ENCODE measurements at places on chromosomes 1 and 21. TPM values are rescaled to one million over a fixed set of nuclear protein-coding genes. Genes with fewer than 3 reads are reported as not detected.

LRRC3 gene
- total RNA-seq: 0.26 TPM

RNF223 gene
- total RNA-seq: not detected

TIE1 gene
- total RNA-seq: not detected

IFI44L gene
- total RNA-seq: 2.1 TPM

OR2L2 gene
- total RNA-seq: under 0.01 TPM

FAM110D gene
- total RNA-seq: not detected

ACTN2 gene
- under 0.01 TPM for total RNA-seq

PLEKHN1 gene
- under 0.01 TPM for total RNA-seq

CDK18 gene
- total RNA-seq: 1.5 TPM

SH2D5 gene
- total RNA-seq: 2.3 TPM

ZNF672 gene
- total RNA-seq: 15.5 TPM

KIAA0040 gene
- under 0.01 TPM for total RNA-seq

DNA sequence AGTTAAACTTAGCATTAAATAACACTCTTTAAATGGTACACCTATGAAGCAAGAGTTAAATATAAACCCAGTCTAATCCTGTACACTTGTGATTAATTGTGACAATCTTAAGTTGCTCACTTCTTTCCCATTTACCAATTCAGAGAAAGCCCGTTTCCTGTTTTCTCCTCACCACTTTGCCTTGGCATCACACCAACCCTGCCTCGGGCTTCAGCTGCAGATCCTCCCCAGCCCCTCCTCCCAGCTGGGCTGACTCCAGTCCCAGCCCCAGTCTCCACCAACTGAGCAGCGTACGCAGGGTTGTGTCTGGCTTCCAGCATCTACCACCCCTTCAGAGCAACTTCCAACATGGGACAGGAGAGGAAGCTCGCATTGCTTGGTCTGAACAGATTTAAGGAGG, 4.1 kb downstream of the PYCR2 start:
- no peak overlapping the region for H3K4me3 ChIP-seq
- no peaks in the 10 kb centered on the region for H3K27me3 ChIP-seq
- H3K36me3 ChIP-seq: peaks cover 16% of the 10 kb centered on the region

DNA sequence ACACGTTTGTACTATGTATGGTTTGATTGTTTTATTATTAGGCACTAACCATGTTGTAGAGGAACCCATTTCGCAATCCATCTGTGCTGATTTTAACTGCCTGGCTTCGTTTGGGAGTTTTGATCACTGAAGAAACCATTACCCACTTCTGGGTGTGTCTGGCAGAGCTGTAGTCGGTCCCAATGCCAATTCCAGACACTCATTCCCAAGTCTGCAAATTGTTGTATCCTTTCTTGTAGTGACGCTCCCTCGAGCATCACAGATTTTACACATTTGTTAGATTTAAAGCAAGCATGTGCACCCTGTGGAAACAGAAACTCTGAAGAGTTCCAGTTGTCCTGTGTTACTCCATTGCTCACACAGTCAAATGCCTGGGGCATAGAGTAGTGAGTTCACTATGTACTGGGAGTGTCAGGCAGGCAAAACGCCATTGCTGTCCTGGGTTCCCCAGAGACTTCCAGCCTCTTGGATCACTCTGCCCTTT, 31.0 kb upstream of the EFCAB14 start:
- no peak for DNase-seq
- no peak overlapping the region for H3K27ac ChIP-seq
- no peak overlapping the region for H3K4me3 ChIP-seq
- no peaks in the 10 kb centered on the region for H3K4me1 ChIP-seq

- H3K27me3 ChIP-seq: no peaks in the 10 kb centered on the region
- H3K4me1 ChIP-seq: peaks cover 3% of the 10 kb centered on the region
- H3K27ac ChIP-seq: no peak overlapping the region
These were observed 4.3 kb upstream of the DPYD start for GRCh38 chr1:97925151-97925550.

- H3K4me1 ChIP-seq: no peaks in the 10 kb centered on the region
- H3K4me3 ChIP-seq: no peak overlapping the region
- H3K27me3 ChIP-seq: no peaks in the 10 kb centered on the region
- H3K27ac ChIP-seq: no peak overlapping the region
- peak; percentile 89 for DNase-seq
- H3K36me3 ChIP-seq: no peaks in the 10 kb centered on the region
These were observed 502.3 kb downstream of the NUF2 start for GRCh38 chr1:163824006-163824405.

DNA sequence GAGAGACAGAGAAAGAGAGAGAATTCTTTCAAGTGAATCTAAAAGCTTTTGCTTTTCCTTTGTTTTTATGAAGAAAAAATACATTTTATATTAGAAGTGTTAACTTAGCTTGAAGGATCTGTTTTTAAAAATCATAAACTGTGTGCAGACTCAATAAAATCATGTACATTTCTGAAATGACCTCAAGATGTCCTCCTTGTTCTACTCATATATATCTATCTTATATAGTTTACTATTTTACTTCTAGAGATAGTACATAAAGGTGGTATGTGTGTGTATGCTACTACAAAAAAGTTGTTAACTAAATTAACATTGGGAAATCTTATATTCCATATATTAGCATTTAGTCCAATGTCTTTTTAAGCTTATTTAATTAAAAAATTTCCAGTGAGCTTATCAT, 117.6 kb downstream of the PTPRC start:
- no peak overlapping the region for H3K27ac ChIP-seq
- H3K4me1 ChIP-seq: no peaks in the 10 kb centered on the region
- H3K27me3 ChIP-seq: no peaks in the 10 kb centered on the region
- H3K4me3 ChIP-seq: no peak overlapping the region

DNA sequence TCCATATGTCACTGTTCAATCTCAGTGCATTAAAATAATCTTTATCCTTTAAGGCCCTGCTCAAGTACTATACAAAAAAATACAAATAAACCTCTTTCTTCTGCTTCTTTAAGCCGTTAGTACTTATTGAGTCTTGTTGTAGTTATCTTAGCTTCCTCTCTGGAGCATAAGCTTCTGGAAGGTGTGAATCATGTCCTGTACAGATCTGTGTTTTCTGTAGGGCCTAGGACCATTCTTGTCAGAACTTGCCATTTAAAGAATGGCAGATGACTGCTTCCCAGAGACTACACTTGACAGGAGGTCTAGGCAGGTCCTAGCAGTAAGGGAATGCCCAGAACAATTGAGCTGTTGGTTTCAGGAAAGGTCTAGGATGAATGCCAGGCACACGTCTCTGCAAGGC, 12.9 kb downstream of the NEK7 start:
- DNase-seq: peak; percentile 30
- no peaks in the 10 kb centered on the region for H3K4me1 ChIP-seq
- no peak overlapping the region for H3K27ac ChIP-seq
- H3K4me3 ChIP-seq: no peak overlapping the region

- H3K27me3 ChIP-seq: no peaks in the 10 kb centered on the region
- H3K36me3 ChIP-seq: no peaks in the 10 kb centered on the region
- no peaks in the 10 kb centered on the region for H3K4me1 ChIP-seq
- no peak overlapping the region for H3K27ac ChIP-seq
These were observed 24.4 kb downstream of the CD55 start for GRCh38 chr1:207345644-207346477.

DNA sequence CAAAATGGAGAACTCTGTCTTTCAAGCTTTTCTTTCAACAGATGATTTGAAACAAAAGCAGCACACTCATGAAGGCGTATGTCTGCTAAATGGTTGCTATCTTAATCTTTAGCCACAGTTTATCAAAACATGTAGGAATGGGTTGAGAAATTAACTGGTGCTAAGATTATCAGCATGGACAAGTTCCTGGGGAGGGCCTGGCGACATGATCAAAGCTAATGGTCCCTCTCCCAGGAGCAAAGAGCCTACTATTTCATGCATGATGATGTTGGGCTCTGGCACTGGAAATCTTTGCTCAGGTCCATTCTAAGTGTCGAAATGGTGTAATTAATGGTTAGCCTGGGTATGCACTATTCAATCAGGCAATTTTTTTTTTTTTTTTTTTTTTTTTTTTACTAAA, 91.7 kb downstream of the SLC45A1 start:
- H3K4me1 ChIP-seq: peaks cover 53% of the 10 kb centered on the region
- peak overlapping the region; percentile 85 for H3K27ac ChIP-seq
- no peak overlapping the region for H3K4me3 ChIP-seq
- H3K27me3 ChIP-seq: no peaks in the 10 kb centered on the region
- DNase-seq: no peak

DNA sequence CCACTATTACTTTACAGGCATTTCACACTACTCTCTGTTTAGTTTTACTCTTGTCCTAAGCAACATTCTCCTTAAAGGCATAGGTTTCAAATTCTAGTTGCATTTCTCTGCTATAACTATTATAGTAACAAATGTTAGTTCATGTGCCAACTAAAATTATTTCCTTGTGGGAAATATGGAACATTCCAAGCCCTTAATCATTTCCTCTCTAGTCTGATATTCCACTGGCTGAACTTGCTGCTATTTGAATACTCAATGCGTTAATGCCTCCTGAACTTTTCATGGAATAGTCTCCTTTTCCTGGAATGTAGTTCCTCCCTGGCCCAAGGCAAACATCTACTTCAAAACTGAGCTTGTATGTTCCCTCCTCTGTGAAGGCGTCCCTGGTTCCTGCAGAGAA, 19.3 kb upstream of the TBX19 start:
- no peak overlapping the region for H3K27ac ChIP-seq
- H3K27me3 ChIP-seq: no peaks in the 10 kb centered on the region
- peak; percentile 43 for DNase-seq
- peaks cover 2% of the 10 kb centered on the region for H3K4me1 ChIP-seq
- no peaks in the 10 kb centered on the region for H3K36me3 ChIP-seq
- H3K4me3 ChIP-seq: no peak overlapping the region

- peaks cover 4% of the 10 kb centered on the region for H3K4me1 ChIP-seq
- DNase-seq: peak; percentile 79
- peak overlapping the region; percentile 16 for H3K27ac ChIP-seq
- H3K4me3 ChIP-seq: no peak overlapping the region
- H3K27me3 ChIP-seq: no peaks in the 10 kb centered on the region
- H3K36me3 ChIP-seq: peaks cover 4% of the 10 kb centered on the region
These were observed 75.8 kb downstream of the FOXJ3 start for GRCh38 chr1:42259059-42259738.

GRCh38 chr1:202798260-202798659, 10.0 kb downstream of the KDM5B start:
- no peak for DNase-seq
- no peak overlapping the region for H3K27ac ChIP-seq
- H3K36me3 ChIP-seq: no peaks in the 10 kb centered on the region
- no peak overlapping the region for H3K4me3 ChIP-seq

GRCh38 chr1:163824490-163824889, 502.7 kb downstream of the NUF2 start:
- H3K4me3 ChIP-seq: no peak overlapping the region
- H3K27me3 ChIP-seq: no peaks in the 10 kb centered on the region
- H3K27ac ChIP-seq: no peak overlapping the region
- no peaks in the 10 kb centered on the region for H3K36me3 ChIP-seq

DNA sequence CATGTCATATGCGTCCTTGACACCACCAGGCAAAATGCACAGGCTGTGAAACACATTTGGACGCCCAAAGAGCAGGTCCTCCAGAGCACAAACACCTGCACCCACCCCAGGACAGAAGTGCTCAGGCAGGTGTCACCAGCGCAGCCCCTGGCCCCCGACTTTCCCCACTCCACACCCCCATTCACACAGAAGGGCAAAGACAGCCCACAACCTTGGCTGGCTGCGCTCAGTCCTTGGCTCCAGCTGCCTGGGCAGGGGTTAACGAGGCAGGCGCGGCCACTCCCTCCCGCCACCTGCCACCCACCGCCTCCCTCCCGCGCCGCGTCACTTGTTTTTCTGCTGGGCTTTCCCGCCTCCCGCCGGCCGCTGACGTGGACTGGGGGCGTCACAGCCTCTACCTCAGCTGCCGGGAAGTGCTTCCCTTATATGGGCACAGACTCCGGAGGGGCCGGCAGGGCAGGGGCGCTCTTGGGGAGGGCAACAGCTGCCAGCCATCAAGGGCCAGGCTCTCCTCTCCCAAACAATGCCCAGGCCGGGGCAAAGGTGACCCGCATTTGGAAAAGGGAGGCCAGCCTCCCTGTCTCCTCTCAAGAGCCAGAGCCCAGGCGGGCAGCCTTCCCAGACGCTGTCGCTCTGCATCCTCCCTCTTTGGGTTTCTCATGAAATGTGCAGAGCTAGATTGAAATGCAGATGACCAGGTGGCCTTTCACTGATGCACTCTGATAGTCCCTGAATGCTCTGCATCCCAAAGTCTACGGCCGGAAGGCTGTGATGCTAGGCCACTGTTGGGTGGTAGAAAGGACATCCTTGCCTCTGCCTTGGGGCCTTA, 14.8 kb upstream of the BTG2 start:
- H3K4me3 ChIP-seq: peak overlapping the region; percentile 14
- no peak overlapping the region for H3K27ac ChIP-seq
- DNase-seq: peak; percentile 82
- H3K36me3 ChIP-seq: no peaks in the 10 kb centered on the region
- peaks cover 2% of the 10 kb centered on the region for H3K4me1 ChIP-seq
- peaks cover 28% of the 10 kb centered on the region for H3K27me3 ChIP-seq

Measured in fibroblast of lung (primary cell).